ENCODE measurements at places on chromosomes 1 and 21.

DNA sequence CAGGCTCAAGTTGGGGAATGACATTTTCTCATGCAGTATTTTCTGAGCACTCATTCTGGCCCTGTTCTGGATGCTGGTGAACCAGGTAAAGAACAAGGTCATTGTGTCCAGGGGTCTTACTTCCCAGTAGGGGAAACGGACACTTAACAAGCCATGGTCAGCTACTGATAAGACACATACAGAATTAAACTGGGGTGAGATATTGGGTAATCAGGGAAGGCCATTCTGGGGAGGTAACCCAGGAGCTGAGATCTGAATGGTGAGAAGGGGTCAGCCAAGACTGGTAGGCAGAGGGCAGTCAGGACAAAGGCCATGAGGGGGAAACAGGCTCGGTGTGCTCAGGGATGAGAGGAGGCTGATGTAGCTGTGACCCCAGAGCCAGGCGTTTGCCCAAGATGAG is 45.8 kb downstream of the RPS6KA1 start:
- no peak for DNase-seq

GRCh38 chr1:164141797-164142196 is 417.2 kb upstream of the PBX1 start:
- DNase-seq: no peak

DNA sequence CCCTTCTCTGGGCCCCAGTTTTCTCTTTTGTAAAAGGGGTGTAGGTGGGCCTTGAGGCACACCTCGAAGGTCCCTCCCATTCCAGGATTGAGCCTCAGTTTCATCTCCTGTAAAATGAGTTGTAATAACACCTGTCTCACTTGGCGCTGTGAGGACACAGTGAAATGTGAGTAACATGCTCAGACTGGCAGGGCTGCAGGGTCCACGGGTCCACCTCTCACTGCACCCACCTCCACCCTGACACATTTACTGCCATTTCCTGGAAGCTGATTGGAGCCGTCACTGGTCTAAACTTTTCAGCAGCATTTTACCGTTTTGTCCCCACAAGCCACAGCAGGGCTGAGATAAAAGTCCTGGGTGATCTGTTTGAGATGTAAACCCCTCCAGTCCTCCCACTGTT is 398.0 kb downstream of the PTPRU start:
- DNase-seq: no peak

DNA sequence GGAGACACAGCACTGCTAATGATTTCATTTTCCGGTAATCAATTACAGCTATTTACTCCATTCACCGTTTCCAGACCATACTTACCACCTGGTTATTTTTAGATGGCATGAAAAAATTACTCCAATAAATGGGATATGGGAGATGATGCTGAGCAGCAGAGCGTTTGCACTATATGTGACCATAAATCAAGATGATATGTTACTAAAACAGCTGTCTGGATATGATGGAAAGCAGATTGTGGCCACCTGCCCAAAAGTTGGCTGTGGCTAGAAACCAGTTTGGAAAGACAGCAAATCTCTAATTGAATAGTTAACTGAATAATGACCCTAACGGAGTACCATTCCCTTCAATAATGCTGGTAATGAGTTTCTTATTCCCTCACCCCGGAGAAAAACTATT is 22.5 kb upstream of the KCTD3 start:
- no peak for DNase-seq

GRCh38 chr21:14591882-14592281 is 45.8 kb upstream of the SAMSN1 start:
- DNase-seq: peak; percentile 30

DNA sequence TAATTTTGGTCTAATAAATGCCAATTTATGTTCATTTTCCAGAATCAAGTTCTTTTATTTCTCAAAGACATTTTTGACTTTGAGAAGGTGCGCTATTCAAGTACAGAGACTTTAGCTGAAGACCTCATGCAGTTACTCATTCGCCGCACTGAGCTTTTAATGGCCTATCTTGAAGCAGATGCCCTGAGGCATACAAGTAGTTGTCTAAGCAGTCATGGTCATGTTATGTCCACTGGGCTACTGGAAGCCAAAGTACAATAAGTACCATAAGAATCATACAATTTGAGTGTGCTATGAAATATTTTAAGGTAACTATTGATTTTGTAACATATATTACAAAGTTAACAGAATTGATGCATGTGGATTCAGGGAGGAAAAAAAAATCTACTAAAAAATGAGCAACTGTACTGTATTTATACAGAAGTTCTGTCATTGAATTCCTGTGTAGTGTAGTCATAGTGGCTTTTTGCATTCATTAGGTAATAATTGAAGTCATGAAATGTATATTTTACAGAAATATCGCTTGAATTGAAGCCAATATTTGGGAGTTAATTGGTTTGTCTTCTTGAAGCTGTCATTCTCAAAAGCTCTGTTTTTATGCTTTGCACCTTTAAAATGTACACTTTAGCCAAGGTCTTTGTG is 13.5 kb upstream of the NEXN start:
- no peak for DNase-seq

DNA sequence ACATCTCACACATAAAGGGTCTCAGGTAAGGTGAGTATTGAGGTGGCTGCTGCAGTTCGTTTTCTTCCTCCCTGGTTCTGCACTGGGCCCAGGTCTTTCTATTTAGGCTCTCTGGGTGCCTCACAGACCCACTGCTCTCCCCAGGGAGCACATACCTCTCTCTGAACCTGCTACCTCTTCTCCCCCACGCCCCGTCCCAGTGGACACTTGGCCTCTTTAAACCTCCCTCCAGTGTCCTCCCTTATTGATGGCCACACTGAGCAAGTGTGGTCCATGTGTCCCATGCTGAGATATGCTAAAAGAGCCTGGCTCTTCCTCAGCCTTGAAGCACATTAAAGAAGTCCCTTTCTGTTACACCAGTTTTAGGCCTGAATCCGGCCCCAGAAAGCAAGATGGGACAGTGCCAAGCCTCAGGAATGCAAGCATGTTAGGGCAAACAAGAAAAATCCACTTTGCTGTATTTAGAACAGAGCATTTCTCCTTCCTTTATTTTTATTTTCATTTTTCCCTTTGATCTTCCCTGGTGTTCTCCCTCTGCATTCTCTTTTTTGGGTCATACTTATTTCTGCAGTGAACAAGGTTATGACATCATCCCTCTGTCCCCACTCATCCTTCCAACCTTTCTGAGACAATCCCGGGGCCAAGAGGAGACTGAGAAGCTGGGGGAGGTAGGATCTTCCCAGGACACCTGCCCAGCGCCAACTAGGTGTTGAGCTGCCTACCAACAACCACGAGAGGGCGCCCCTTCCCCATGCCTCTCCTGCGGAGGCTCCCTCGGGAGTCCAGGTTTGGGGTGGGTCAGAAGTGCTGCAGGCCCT is 5.0 kb upstream of the CHI3L2 start:
- peak; percentile 58 for DNase-seq

- DNase-seq: no peak
These were observed 225.1 kb upstream of the ZP4 start for GRCh38 chr1:238115852-238116251.

DNA sequence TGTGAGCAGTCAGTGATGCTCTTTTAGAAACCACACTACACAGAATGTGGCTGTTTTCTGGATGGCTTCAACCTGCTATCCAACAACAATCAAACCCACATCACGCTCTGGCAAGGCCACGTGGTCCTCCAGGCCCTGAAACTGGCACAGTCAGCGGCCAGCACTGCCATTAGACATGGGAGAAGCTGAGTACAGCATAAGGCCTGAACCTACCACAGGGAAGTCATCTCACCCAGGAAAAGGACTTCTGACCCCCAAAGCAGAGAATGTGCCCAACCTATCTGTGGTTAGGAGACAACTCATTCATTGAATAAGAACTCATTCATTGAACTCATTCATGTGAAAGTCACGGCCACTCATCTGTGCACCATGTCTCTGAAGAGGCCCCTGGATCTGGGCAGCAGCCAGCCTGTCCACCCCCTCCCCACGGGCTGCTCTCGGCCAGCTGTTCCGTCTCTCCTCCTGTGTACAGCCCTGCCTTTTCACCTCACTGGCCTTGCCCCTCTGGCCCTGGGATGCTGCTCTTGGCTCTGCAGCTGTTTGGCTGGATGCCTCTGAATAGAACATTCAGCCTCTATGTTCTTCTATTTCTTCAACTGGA is 41.1 kb downstream of the C1orf198 start:
- DNase-seq: no peak

GRCh38 chr1:245958016-245958415 is 549.1 kb downstream of the SMYD3 start:
- no peak for DNase-seq

GRCh38 chr1:10692401-10693021 is 103.9 kb downstream of the CASZ1 start:
- DNase-seq: peak; percentile 62

- DNase-seq: no peak
These were observed 9.5 kb upstream of the ID3 start for GRCh38 chr1:23568608-23569383.

DNA sequence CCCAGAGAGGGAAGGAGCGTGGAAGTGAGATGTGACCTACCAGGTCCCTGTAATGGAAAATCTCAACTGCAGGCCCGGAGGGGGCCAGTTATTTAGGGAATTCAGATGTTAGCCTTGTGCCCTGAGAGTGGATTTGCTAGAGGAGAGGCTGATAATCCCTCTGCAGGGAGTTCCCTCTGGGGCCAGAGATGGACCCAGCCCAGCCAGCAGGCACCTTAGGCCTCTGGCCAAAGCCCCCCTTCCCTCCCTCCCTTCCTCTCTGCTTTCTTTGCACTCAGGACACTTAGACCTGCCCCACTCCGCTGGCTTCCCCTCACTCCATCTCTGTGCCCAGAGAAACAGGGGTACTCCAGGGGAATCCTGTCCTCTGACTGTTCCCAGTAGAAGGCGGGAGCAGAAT is 1.5 kb upstream of the ATP1A2 start:
- DNase-seq: no peak

- no peak for DNase-seq
These were observed 10.0 kb upstream of the IRF6 start for GRCh38 chr1:209815931-209816341.

- no peak for DNase-seq
These were observed 33.9 kb downstream of the COQ8A start for GRCh38 chr1:226973898-226974543.

DNA sequence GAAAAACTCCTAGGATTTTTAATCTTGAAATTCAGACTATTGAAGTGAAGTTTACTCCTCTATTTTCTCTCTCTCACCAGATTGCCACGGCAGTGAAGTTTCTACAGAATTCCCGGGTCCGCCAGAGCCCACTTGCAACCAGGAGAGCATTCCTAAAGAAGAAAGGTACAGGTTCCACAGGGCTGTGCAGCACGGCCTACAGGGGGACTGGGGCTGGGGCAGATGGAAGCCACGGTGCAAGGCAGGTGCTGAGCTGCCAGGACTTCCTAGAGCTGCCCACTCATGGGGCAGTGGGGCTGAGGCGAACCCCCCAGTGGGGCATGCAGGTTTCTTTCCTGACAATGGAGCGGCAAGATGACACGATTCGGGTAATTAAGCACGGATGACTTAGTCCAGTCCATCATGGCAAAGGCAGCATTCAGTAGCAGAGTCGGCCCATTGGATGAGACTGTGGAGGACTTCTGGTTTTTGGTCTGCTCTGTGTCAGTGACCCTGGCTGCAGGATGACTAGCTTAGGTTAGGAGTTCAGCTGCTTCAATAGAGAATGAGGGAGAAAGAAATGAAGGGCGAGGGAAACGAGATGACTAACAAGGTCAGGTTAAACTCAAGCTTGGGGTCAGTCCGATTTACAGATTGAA is 61.5 kb downstream of the PEX14 start:
- DNase-seq: no peak

DNA sequence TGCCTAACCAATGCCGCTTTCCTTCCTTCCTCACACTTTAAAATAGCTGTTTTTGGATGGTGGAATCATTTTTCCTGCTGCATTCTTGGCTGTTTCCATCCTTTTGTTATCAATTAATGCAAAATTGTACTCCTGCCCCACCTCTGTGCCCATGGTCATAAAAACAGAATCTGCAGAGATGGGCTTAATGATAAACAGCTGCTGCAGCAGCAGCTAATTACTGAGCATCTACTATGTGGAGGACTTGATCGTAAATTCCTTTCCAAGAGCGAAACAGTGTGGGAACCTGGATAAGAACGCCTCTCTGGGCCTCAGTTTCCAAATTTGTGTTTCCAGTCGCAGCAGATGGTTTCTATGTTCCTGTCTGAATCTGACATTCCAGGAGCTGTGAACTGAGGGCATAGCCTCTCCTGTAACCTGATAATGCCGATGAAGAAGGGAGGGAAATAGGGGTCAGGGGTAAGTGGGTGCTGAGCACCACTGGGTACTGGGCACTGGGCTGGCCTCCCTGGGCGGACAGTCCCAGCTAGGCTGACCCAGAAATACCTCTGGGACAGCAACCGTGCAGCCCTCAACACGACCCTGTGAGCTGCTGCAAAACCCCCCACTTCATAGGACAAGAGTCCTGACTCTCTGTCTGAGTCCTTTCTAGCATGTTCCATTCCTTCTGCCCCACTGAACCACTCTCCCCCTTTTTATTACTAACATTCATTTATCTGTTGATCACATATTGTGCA is 121.7 kb downstream of the DMRTB1 start:
- DNase-seq: no peak
